ENCODE measurements at places on chromosomes 6 and 20.
A peak's percentile ranks its signal among the peaks of the same experiment; 100 is the strongest.

DNA sequence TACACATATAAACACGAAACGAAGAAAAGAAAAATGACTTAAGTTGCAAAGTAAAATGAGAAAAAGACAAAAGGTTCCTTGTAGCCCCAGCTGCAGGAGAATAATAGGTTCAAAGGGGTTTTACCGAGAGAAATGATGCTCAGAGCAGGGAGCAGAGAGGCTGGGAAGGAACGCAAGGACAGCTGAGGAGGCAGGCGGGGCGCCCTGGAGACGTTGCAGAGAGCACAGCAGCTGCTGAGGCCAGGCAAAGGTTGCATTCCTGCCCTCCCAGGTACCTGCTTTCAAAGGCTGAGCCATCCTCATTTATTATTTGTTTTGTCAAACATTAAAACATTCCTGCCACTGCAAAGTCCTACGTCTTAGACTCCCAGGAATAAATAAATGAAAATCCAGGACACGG lies 16.2 kb upstream of the VAPB start:
- DNase-seq = no peak

- DNase-seq = no peak
These were observed 250.8 kb downstream of the LAMA2 start for GRCh38 chr6:129133770-129134192.

- DNase-seq = no peak
These were observed 49.1 kb downstream of the PLAGL1 start for GRCh38 chr6:143958839-143959399.

GRCh38 chr20:57792386-57793080 lies 82.7 kb upstream of the PMEPA1 start:
- peak; percentile 12 for DNase-seq

DNA sequence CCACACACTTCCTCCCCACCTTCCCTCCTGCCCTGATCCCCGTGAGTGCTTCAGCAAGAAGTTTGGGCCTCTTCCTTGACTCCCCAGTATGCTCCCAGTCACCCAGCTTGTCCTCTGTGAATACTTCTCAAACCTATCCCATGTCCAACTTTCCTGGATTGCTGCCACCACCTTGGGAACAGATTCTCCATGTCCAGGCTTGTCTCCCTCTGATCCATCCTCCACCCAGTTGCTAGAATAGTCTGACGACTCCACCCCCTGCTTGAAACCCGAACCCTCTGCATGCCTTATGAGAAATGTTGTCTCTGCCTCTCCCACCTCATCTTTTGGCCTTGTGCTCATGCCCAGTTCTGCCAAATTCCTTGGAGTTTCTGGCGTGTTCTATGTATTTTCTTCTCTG lies 108.0 kb downstream of the PPP1R14C start:
- no peak for DNase-seq

- DNase-seq = no peak
These were observed 227.4 kb downstream of the TMEM200A start for GRCh38 chr6:130593200-130593599.

GRCh38 chr6:142943711-142944123 lies 1.3 kb downstream of the HIVEP2 start:
- DNase-seq = peak; percentile 55

DNA sequence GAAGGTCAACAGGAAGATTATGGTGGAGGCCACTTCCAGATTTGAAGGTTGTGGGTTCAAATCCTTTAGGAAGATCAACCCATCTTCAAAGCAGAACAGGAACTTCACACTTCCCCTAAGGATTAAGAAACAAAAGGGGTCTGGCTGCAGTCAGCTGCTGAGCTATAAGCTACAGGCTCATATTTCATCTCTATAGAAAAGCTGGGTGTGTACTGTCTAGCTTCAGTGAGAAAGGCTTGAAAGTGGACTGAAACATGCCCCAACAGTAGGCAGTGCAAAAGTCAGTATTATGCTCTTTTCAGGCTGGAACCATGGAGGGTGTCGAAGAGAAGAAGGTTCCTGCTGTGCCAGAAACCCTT lies 60.1 kb upstream of the SPDEF start:
- DNase-seq = no peak

DNA sequence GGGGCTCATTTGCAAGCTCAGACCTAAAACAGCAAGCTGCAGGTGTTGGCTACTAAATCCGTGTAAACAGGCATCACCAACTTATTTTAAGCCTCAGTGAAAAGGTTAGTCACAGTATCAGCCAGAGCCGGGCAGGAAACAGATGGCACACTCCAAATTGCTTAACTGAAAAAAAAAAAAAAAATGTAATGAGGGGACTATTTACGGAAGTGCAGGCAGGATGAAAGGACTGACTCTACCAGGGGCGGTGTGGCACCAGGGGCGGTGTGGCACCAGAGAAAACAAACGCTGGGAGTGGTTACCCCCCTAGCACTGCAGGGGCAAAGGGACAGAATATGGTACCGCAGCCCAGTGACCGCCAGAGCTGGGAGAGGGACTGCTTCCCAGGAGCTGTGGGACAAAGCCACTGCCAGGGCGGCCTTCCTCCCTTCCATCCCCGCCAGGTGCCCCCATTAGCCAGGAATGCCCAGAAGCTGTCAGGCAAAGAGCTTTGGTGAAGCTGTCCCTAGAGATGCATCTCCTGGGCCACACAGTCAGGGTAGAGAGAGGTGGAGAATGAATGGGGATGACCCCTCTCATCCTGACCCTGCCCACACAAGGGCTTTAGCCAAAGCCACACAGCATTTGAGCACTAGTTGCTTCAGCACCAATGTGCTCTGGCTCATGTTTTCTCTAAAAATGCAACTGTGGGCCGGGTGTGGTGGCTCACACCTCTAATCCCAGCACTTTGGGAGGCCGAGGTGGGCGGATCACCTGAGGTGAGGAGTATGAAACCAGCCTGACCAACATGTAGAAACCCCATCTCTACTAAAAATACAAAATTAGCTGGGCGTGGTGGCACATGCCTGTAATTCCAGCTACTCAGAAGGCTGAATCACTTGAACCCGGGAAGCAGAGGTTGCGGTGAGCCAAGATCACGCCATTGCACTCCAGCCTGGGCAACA lies 39.6 kb upstream of the GFOD1 start:
- DNase-seq = peak; percentile 33

DNA sequence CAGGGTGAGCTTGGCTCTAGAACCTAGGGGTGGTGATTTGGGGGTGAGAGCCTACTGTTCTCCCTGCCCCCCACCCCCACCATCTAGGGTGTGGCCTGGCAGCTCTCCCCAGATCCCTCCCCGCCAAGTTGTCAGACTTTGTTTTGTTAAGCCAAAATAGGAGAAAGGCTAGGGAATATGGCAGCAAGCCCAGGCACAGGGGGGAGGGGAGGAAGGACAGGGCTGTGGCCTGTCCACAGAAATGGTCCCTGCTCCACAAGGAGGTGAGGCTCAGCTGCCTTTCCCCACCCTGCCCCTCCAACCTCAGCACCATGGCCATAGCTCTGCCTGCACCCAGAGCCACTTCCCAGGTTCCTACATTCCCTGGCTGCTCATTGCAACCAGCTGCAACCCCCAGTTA lies 17.2 kb downstream of the SCUBE3 start:
- DNase-seq = no peak

GRCh38 chr6:42163981-42164380 lies 9.2 kb upstream of the GUCA1A start:
- no peak for DNase-seq

All from ELR (cell line).